ENCODE measurements at places on chromosomes 1 and 21.

- no peak for DNase-seq
Measured at GRCh38 chr1:205629751-205630150, 2.1 kb downstream of the ELK4 start.

DNA sequence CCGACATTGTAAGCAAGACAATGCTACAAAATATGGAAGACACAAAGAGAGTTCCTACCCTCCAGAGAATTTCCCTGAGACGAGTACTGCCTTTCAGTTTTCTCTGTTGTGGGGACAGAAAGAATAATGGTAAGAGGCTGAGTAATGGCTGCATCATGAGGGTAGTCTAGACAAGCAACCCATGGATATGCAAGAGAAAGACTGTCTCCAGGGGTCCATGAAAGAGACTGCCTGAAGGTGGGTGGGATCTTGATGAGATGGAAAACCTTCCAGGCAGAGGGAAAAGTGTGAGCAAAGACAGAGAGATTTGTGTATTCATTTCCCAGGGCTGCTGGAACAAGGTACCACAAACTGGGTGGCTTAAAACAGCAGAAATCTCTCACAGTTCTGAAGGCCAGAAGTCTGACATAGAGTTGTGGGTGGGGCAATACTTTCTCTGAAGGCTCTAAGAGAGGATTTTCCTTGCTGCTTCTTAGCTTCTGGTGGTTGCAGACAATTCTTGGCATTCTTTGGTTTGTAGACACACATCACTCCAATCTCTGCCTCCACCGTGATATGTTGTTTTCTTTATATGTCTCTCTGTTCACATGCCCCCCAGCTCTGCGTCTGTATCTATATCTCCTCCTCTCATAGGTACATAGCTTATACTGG lies 41.4 kb downstream of the ANP32E start:
- DNase-seq = no peak

- no peak for DNase-seq
Measured at GRCh38 chr1:64183395-64184002, 19.9 kb upstream of the UBE2U start.

DNA sequence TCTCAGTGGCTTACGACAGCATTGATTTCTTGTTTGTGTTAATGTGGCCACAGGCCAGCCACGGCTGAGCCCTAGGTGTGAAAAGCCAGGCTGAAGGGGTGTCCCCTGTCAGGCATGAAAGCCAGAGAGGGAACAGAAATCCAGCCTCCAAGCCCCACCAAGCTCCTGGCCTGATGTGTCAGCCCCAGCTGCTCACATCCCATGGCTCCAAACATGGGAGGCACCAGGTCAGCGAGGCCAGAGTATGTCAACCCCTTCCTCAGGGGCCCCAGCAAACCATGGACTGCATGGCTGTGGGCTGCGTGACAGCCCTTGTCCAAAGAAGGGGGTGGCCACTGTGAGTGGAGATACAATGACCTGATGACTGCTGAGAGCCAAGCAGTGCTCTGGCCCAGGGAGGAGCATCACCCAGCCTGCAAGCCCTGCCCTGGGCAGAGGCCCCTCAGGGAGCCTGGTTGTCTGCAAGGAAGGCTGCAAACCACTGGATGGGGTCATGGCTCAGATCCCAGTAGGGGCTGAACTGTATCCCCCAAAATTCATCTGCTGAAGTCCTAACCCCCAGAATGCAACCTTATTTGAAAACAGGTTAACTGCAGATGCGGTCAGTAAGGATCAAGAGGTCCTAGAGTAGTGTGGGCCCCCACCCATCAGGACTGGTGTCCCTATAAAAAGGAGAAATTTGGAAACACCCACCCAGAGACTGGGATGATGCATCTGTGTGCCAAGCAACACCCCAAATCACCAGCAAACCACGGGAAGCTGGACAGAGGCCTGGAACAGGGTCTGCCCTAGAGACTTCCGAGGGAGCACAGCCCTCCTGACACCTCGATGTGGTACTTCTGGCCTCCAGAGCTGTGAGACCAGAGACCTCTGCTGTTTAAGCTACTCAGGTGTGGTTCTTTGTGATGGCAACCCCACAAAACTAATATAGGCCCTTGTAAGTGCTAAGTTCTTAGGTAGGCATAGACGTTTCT lies 3.3 kb upstream of the MX2 start:
- no peak for DNase-seq

- no peak for DNase-seq
Measured at GRCh38 chr21:23131177-23131576, 2133.0 kb downstream of the NCAM2 start.

DNA sequence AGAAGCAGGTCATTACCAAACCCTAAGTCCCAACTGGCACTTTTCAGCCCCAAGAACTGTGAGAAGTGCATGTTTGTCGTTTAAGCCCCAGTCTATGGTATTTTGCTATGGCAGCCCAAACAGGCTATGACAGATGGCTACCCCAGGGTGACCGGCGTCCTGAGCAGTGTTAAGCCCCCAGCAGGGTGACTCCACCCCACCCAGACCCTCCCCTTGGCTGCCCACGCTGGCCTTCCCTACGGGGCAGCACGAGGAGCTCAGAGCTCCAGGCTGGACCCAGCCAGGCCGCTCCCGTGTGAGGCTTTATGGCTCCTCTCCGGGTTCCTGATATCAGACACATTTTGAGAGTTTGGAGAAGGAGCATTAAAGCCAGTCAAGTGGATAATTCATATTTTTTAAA lies 684.0 kb downstream of the PTPRU start:
- no peak for DNase-seq

DNA sequence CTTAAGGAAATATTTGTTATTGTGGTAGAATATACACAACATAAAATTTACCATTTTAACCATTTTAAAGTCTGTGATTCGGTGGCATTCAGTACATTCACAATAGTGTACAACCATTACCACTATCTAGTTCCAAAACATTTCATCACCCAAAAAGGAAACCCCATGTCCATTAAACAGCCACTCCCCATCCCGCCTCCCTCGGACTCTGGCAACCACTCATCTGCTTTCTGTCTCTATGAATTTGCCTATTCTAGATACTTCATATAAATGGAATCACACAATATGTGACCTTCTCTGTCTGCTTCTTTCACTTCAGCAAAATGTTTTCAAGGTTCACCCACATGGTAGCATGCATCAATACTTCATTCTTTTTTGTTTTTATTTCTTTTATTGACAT lies 51.3 kb downstream of the PTP4A2 start:
- DNase-seq = no peak

- no peak for DNase-seq
Measured at GRCh38 chr1:53024117-53024516, 37.9 kb upstream of the PODN start.

DNA sequence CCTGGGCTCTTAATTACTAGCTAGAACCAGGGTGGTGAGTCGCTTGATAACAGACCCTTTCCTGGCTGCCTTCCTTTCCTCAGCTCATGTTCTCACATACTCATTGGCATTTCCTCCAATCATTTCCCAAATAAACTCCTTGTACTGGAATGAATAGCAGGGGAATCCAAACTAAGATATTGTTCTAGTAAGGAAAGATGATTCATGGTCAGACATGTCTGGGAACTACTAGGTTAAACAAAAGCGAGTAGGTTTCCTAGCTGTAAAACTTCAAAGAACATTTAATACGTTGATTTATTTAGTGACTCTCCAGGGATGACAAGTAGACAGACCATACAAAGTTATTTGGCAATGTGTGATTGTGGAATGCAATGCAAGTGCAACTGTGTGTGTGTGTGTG lies 121.2 kb upstream of the KCNJ6 start:
- DNase-seq = no peak

DNA sequence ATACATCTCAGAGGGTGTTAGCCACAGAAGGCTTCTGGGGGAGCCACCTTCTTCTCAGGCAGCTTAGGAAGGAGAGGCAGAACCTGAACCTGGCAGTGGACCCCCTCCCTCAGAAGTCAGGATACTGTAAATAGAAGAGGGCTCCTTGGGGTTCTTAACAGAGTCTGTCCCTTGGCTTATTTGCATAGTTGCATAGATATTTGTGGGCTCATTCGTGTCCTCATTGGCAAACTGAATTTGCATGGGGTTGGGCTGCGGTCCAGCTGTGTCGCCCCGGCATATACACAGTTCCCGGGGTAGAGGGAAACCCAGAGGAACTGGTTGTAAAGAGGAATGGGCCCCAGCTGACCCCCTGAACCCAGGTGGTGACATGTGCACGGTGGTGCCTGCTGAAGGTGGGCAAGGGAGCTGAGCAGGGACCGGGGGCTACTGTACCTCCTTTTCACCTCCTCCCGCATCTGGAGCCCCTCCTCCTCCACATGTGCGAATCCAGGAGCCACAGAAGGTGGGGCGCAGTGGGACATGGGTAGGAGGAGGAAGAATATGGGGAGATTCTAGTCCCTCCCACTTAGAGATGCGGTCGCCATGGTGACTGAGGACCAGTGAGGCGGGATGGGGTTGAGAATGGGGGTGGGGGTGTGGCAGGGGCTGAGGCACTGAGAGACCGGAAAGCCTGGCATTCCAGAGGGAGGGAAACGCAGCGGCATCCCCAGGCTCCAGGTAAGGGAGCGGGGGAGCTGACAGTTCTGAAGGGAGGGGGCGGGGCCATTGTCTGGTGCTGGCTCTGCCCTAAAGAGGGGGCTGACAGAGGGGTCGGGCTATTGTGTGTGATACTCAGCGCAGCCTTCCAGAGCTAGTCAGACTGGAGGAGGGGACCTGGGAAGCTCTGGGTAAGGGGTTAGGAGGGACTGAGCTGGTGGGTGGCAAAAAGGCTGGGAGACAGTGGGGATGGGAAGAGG lies 3.7 kb upstream of the SEMA4A start:
- no peak for DNase-seq

DNA sequence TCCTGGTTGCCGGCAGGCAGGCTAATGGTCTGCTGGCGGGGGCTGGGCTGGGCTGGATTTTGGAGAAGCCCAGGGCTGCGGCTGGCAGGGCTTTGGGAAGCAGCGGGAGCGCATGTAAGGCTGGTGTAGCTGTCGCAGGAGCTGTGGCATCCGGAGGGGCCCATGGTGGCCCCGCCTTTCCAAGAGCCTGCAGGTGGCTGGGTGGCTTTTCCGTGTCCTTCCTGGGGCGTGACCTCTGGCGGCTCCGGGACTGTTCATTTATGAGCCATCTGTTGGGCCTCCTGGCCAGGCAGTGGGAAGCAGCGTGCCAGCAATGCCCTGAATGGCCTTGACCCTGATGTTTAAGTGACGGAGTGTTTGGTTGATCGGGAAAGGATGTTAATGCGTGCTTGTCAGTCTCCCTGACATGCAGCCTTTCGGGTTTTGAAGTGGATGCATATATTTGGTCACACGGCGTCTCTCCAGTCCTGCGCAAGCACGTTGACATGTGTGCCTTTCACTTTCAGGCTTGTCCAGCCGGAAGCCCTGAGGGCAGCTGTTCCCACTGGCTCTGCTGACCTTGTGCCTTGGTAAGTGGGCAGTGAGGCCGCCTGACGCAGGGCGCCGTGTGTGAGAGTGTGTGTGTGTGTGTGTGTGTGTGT lies 38.5 kb downstream of the AGPAT3 start:
- no peak for DNase-seq

GRCh38 chr1:22249928-22250680 lies 107.2 kb upstream of the WNT4 start:
- no peak for DNase-seq

- no peak for DNase-seq
Measured at GRCh38 chr21:45259206-45259840, 28.4 kb downstream of the POFUT2 start.

DNA sequence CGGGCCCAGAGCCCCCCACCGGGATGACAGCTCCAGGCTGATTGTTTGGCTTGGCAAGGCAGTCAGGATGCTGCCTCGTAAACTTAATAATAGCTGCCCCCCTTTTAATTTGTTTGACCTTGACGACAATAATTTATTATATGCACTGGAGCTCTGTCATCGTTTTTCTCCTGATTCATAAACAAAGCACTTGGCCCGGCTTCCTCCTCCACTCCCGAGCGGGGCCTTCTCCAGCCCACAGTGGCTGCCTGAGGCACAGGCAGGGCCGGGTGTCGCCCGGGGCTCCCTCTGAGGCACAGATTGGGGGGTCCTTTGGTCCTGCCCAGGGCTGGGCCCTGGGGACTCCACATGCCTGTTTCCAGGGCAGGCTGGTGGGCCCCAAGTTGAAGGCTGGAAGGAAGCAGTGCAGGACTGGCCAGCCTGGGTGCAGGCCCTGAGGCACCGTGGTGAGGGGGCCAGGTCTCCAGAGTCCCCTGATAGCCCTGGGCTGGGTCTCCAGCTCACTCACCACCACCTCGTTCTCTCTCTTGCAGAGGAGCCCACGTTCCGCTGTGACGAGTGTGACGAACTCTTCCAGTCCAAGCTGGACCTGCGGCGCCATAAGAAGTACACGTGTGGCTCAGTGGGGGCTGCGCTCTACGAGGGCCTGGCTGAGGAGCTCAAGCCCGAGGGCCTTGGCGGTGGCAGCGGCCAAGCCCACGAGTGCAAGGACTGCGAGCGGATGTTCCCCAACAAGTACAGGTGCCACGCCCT lies 52.0 kb upstream of the ARHGEF16 start:
- no peak for DNase-seq

GRCh38 chr1:203645996-203646395 lies 19.4 kb downstream of the ATP2B4 start:
- no peak for DNase-seq

- no peak for DNase-seq
Measured at GRCh38 chr1:39901464-39901713, 328 bp downstream of the MYCL start.

GRCh38 chr1:3609016-3609768 lies 2.1 kb downstream of the MEGF6 start:
- no peak for DNase-seq

GRCh38 chr1:94675373-94675772 lies 133.8 kb upstream of the F3 start:
- DNase-seq = no peak

DNA sequence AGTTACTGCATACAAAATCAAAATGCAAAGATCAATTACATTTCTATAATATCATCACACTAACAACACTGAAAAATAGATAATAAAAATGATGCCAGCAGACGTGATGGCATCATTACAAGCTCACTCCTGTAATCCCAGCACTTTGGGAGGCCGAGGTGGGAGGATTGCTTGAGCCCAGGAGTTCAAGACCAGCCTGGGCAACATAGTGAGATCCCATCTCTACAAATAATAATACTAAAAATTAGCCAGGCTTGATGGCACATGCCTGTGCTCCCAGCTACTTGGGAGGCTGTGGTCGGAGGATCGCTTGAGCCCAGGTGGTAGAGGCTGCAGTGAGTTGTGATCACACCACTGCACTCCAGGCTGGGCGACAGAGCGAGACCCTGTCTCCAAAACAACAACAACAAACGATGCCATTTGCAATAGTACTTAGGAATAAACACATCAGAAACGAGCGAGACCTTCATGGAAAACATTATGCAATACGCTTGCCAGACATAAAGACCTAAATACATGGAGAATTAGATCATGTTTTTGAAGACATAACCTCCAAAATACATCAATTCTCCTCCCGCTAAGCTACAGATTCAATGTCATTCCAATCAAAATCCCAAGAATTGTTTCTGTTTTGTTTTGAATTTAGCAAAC lies 86.6 kb upstream of the ERRFI1 start:
- DNase-seq = no peak

Measured in left renal pelvis (tissue), 4 donors.